ENCODE measurements at places on chromosomes 6 and 20. TPM values are rescaled to one million over a fixed set of nuclear protein-coding genes. Genes with fewer than 3 reads are reported as not detected.

Gene MUCL3
- total RNA-seq: not detected

Gene GZF1
- 17.5 TPM for total RNA-seq

Gene ARFGEF3
- total RNA-seq: 1.5 TPM

Gene SLC22A3
- 23.3 TPM for total RNA-seq

Gene VGLL2
- total RNA-seq: not detected

Gene OSBPL2
- total RNA-seq: 31.7 TPM

Gene FHL5
- total RNA-seq: 12.7 TPM

Gene PRSS16
- total RNA-seq: not detected

Gene EPB41L1
- 21.3 TPM for total RNA-seq

Gene CALHM4
- total RNA-seq: not detected

Gene HLA-DPB1
- 62.4 TPM for total RNA-seq

Gene PTPRK
- total RNA-seq: 46.7 TPM

Gene RBBP8NL
- total RNA-seq: not detected

Gene SOX18
- total RNA-seq: 5.5 TPM

Gene COL9A3
- total RNA-seq: 9.8 TPM

Gene ARHGAP40
- not detected for total RNA-seq

Gene PNPLA1
- total RNA-seq: not detected

Gene BHLHE23
- total RNA-seq: not detected

Gene SFTA2
- not detected for total RNA-seq

Gene ZNF341
- 1.2 TPM for total RNA-seq

Gene LRRN4
- total RNA-seq: 0.16 TPM

Gene CD40
- 5.0 TPM for total RNA-seq

Gene MYH7B
- under 0.01 TPM for total RNA-seq

Gene TRIM40
- not detected for total RNA-seq

Gene DACT2
- total RNA-seq: 1.1 TPM

Gene METTL24
- total RNA-seq: 41.3 TPM

Gene NHSL1
- 8.6 TPM for total RNA-seq

Gene TRDN
- total RNA-seq: not detected

Gene DSN1
- 4.4 TPM for total RNA-seq

All from sigmoid colon (tissue), 7 donors.